Activated T-helper 9 cell treated with anti-CD3 and anti-CD28 coated beads, Interleukin-2, amount 50 U/mL, for 16 hours (primary cell): ENCODE measurements at places on chromosomes 12 and 14.

DNA sequence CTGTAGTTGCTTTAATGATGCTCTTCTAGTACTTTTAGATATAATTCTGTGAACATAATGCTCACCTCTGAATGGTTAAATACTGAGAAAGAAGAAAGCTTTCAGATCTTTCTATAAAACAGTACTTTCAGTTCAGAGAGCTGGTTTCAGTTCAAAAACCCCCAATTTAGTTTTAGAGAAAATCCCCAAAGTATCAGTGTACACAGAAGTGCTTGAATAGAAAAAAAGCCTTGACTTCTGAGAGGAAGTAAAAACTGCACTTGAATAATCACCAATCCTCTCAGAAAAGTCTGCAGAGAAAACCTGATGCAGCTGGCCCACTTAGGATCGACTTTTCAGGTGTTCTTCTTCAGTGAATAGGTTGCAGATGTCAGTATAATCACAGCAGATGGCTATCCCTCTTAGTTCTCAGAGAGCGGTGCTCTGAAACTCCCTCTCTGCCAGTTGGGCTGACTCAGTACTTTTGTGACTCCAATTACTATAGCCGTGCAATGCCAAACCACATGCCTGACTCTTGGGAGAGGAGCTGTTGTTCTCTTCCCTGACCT lies 616.3 kb downstream of the LRFN5 start:
- no peak for DNase-seq

- DNase-seq: no peak
These were observed 42.8 kb downstream of the SLC8B1 start for GRCh38 chr12:113292091-113292490.

DNA sequence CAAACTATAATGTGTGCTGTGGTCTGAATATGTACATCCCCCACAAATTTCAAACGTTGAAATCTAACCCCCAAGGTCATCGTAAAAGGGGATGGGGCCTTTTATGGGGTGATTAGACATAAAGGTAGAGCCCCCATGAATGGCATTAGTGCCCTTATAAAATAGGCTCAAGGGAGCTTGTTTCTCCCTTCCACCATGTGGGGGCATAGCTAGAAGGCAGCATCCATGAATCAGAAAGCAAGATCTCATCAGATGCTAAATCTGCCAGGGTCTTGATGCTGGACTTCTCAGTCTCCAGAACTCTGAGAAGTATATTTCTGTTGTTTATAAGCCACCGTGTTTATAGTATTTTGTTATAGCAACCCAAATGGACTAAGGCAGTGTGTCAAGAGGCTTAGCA lies 33.4 kb upstream of the IGF1 start:
- no peak for DNase-seq

DNA sequence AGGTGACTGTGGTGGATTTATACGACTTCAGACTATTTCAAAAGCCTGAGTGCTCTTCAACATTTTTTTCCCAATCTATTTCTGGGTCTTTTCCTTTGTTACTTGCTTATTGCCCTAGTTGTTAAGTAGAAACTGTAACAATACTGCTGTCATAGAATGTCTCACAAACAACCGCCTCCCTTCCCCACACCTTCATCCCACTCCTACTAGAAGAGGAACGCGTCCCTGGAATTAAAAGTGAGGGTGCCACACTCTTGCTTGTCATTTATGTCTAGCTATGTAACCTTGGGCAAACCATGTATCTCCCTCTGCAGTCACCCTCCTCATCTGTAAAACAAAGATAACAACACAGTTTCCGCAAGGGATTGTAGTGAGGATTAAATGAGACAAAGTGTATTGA lies 8.6 kb downstream of the BRAP start:
- DNase-seq: no peak

DNA sequence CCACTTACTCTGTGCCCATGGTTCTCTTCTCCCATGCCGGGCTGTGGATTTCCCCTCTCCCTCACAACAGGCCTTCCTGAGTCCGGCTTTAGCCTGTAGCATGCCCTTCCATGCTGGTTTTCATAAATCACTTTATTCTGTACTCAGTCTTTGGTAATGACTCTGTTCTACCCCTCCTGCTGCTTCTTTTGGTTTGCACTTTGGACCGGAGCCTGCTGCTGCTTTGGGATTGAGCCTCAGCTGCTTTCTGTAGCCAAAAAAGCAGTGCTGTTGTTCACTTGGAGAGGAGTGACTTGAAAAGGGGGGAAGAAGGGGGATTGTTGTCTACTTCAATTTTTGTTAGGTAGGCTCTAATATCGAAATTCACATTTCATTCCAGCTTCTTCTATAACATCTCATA lies 8.5 kb upstream of the SLC6A13 start:
- DNase-seq: no peak

DNA sequence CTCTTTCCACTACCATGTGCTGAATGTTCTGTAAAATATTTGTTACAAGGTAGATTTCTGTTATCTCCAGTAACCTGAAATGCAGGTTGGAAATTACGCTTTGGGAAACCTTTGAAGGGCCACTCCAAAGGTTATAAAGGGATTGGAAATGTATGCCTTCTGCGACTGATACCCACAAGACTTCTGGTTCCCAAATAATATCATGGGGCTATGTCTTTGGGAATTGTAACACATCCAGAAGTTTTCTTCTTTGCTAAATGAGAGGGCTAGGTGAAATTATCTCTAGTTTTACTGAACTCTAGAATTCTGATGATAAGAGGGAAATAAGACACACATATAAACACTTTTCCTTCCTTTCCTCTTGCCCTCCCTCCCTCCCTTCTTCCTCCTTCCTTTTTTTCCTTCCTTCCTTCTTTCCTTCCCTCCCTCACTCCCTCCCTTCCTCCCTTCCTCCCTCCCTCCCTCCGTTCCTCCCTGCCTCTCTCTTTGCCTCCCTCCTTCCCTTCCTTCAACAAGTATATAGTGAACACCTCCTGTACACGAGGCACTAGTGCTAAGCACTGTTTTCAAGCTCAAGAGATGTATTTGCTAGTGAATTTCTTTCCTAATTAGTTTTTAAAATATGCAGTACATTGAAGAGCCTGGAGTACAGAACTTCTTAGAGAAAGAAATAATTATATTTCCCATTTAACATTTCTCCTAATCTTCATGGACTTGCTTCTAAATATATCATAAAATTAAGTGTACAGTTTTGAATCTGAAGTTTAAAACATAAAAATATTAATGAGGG lies 10.1 kb downstream of the HMGA2 start:
- DNase-seq: no peak

DNA sequence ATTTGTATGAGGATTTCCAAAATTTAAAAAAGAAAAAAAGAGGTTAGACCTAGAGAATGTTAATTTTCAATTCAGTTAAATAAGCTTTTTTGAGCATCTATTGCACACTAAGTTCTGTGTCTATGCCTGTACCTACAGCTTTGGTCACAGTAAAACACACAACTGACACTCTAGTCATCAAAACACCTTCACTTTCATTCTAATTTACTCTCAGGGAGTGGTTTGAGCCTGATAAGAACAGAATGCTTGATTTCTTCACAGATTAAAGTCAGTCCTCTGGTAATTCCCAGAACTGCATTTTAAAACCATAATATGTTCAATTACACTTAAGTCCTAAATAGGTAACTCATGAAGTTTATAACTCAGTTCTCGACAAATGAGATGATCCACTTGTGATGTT lies 9.2 kb downstream of the SLC5A8 start:
- no peak for DNase-seq

DNA sequence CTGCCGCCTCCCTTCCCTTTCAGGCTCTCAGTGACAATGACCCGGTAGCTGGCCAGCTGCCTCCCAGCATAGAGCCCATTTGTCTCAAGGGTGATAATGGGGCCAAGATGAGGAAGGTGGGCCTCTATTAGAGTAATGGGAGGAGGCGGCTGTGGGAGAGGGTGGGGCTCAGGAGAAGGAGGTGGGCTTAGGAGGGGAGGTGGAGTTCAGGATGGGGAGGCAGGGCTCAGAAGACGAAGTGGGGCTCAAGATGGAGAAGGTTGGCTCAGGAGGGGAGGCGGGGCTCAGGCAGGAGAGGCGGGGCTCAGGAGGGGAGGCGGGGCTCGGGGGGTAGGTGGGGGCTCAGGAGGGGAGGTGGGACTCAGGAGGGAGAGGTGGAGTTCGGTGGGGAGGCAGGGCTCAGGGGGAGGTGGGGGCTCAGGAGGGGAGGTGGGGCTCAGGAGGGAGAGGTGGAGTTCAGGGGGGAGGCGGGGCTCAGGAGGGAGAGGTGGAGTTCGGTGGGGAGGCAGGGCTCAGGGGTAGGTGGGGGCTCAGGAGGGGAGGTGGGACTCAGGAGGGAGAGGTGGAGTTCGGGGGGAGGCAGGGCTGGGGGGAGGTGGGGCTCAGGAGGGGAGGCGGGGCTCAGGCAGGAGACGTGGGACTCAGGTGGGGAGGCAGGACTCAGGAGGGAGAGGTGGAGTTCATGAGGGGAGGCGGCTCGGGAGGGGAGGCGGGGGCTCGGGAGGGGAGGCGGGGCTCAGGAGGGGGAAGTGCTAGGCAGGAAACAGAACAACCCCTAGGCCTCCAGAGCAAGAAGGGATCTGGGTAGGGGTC lies 36.8 kb downstream of the IQSEC3 start:
- DNase-seq: no peak

GRCh38 chr12:121060149-121061001 lies 21.3 kb upstream of the OASL start:
- DNase-seq: peak; percentile 33

DNA sequence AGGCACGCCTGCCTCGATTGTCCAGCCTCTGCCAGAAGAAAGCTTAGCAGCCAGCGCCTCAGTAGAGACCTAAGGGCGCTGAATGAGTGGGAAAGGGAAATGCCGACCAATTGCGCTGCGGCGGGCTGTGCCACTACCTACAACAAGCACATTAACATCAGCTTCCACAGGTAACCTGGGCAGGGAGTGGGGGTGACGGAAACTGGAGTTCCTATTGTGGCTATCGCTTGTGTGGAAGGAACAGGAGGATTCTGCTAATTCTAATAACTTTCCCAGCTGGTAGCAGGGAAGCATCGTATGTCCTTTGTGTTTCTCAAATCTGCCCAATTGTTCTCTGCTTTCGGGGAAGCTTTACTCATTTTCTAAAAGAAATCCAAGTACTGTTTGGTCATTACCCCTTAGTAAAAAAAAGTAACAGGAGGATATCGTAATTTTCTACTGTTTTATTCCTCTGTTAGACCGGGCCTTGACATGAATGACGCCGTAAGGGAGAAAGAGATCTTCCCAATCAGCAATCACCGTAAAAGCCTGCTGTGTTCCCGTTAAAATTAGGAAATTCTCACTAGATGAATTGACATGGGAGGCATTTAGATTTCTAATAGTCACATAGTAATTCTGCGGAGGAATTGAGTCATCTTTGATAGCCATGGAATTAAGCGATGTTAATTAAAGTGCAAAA lies 449 bp downstream of the THAP2 start:
- no peak for DNase-seq

GRCh38 chr12:127165567-127166392 lies 1101.2 kb upstream of the TMEM132C start:
- peak; percentile 69 for DNase-seq

- no peak for DNase-seq
These were observed 75.9 kb downstream of the CCDC88C start for GRCh38 chr14:91341751-91342154.

GRCh38 chr14:59772233-59772632 lies 98.3 kb downstream of the RTN1 start:
- no peak for DNase-seq

GRCh38 chr12:86230516-86231146 lies 25.6 kb downstream of the MGAT4C start:
- no peak for DNase-seq

DNA sequence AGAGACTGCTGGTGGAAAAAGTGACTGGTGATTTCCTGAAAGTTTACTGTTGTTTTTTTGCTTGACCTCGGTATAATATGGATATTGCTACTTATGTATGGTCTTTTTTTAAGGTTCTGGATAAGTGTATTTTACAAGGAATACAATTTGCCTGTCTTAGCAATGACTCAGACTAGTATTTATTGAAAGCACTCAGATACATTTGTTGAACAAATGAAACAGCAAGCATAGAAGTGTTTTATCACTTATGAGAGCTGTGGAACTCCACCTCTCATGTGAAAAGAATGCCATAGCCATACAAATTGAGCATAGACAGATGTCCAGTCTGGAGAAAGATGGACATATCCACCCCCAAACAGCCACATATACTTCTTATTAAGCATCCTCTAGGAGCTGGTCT lies 340.4 kb upstream of the FBXO33 start:
- no peak for DNase-seq

DNA sequence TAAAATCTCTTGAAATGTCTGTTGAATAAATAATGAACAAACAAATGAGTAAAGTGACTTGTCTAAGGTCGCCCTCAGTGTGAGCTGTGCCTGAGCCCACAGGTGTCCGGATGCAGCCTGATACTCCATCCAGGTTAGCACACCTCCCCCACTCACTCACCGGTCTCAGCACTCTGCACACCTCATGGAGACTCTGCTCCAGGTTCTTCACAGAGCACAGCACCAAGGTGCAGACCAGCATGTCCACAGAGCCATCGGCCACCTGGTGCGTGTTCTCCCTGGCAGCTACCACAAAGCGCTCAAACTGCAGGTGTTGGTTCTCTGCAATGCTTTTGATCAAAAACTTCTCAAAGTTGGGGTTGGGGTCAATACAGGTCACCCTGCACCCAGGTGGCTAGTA lies 4.1 kb upstream of the KRT7 start:
- DNase-seq: no peak

- DNase-seq: no peak
These were observed 102.0 kb downstream of the HMGA2 start for GRCh38 chr12:65926119-65926908.

GRCh38 chr14:104757681-104758392 lies 4.9 kb downstream of the SIVA1 start:
- no peak for DNase-seq

GRCh38 chr12:8687846-8688601 lies 9.8 kb upstream of the RIMKLB start:
- no peak for DNase-seq

DNA sequence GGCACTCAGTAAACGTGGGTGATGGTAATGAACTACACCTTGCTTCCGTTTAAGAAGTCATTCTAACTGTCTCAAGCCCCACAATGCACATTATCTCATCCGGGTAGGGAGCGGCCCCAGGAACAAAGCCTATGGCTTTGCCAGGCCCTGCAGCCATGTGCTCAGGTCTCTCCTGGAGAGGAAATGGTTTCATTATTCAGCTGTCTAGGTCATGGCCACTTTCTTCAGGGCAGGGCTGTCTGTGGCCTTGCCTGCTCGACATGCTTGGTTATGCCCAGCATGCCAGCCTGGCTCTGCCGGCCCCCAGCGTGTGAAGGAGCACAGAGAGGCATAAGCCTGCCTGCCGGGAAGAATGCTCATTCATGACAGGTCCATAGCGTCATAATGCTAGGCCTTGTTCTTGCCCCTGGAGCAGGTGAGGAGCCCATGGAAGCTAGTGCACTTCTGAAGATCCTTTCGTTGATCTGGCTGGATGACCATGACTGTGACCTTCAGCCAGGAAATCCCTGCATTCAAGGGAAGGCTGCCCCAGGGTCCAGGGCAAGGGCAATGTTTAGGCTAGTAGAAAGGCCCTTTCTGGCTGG lies 26.3 kb upstream of the FOS start:
- no peak for DNase-seq

- no peak for DNase-seq
These were observed 83.6 kb downstream of the WNK1 start for GRCh38 chr12:835754-836518.

GRCh38 chr12:127115468-127116035 lies 1151.4 kb upstream of the TMEM132C start:
- no peak for DNase-seq

GRCh38 chr12:32435921-32436705 lies 36.8 kb downstream of the FGD4 start:
- DNase-seq: no peak
